ENCODE measurements at places on chromosomes 1 and 21. TPM values are rescaled to one million over a fixed set of nuclear protein-coding genes. Genes with fewer than 3 reads are reported as not detected.

DNA sequence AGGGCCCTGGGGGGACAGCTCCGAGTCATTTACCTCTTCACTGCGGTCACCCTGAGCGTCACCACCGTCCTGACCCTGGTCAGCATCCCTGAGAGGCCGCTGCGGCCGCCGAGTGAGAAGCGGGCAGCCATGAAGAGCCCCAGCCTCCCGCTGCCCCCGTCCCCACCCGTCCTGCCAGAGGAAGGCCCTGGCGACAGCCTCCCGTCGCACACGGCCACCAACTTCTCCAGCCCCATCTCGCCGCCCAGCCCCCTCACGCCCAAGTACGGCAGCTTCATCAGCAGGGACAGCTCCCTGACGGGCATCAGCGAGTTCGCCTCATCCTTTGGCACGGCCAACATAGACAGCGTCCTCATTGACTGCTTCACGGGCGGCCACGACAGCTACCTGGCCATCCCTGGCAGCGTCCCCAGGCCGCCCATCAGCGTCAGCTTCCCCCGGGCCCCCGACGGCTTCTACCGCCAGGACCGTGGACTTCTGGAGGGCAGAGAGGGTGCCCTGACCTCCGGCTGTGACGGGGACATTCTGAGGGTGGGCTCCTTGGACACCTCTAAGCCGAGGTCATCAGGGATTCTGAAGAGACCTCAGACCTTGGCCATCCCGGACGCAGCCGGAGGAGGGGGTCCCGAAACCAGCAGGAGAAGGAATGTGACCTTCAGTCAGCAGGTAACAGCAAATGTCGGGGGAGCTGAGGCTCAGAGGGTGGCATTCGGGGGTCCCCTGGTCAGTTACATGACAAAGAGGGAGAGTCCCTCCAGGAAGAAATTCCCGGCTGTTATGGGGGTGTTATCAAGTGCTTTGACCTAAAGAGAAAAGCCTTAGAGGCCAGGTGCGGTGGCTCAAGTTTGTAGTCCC, 12.6 kb downstream of the SLC45A1 start:
- no peak for DNase-seq

KPRP gene
- polyA plus RNA-seq = not detected

TBX15 gene
- polyA plus RNA-seq = 1.9 TPM

CD84 gene
- 0.74 TPM for polyA plus RNA-seq

- no peak for DNase-seq
These were observed 79.7 kb upstream of the EFHD2 start for GRCh38 chr1:15330028-15330427.

GRCh38 chr1:39947260-39947659, 7.7 kb upstream of the MFSD2A start:
- DNase-seq = no peak

OR2L5 gene
- not detected for polyA plus RNA-seq

BRDT gene
- not detected for polyA plus RNA-seq

Data from hepatocyte (in vitro differentiated cells).